ENCODE measurements at places on chromosomes 1 and 21.

GRCh38 chr1:167516404-167517388, 1.6 kb downstream of the CD247 start:
- H3K4me1 ChIP-seq = peaks cover 73% of the 10 kb centered on the region
- H3K36me3 ChIP-seq = peaks cover 33% of the 10 kb centered on the region
- no peaks in the 10 kb centered on the region for H3K27me3 ChIP-seq

- no peak overlapping the region for H3K27ac ChIP-seq
- H3K36me3 ChIP-seq = no peaks in the 10 kb centered on the region
- H3K27me3 ChIP-seq = no peaks in the 10 kb centered on the region
Observed at GRCh38 chr1:7669559-7670311, 101.4 kb upstream of the VAMP3 start.

- H3K36me3 ChIP-seq = peaks cover 35% of the 10 kb centered on the region
- no peaks in the 10 kb centered on the region for H3K27me3 ChIP-seq
- no peak for DNase-seq
Observed at GRCh38 chr1:156492591-156493080, 7.9 kb downstream of the MEF2D start.

GRCh38 chr1:155607708-155608107, 2.3 kb upstream of the MSTO1 start:
- H3K4me3 ChIP-seq = no peak overlapping the region
- no peak overlapping the region for H3K27ac ChIP-seq
- peaks cover 8% of the 10 kb centered on the region for H3K36me3 ChIP-seq
- no peak for DNase-seq
- peaks cover 12% of the 10 kb centered on the region for H3K4me1 ChIP-seq
- no peaks in the 10 kb centered on the region for H3K27me3 ChIP-seq

DNA sequence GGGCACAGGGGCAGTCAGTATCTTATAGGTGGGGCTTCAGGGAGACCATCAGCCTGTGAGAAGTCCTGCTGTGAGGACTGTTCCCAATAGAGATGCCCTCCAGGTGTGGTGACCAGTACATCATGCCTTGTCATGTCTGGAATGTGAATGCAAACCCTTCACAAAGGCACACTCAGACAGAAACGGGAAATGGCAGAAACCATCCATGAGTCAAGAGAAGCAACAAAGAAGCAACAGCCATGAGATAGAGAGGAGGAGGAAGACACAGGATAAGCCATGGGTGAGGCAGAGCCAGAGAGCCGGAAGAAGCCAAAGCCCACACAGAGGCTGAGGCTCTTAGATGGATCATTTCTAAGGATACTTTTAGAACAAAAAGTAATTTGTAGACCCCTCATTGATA, 20.1 kb upstream of the ZP4 start:
- no peaks in the 10 kb centered on the region for H3K4me1 ChIP-seq
- H3K4me3 ChIP-seq = no peak overlapping the region
- H3K27ac ChIP-seq = no peak overlapping the region
- H3K36me3 ChIP-seq = no peaks in the 10 kb centered on the region
- H3K27me3 ChIP-seq = no peaks in the 10 kb centered on the region
- DNase-seq = no peak

DNA sequence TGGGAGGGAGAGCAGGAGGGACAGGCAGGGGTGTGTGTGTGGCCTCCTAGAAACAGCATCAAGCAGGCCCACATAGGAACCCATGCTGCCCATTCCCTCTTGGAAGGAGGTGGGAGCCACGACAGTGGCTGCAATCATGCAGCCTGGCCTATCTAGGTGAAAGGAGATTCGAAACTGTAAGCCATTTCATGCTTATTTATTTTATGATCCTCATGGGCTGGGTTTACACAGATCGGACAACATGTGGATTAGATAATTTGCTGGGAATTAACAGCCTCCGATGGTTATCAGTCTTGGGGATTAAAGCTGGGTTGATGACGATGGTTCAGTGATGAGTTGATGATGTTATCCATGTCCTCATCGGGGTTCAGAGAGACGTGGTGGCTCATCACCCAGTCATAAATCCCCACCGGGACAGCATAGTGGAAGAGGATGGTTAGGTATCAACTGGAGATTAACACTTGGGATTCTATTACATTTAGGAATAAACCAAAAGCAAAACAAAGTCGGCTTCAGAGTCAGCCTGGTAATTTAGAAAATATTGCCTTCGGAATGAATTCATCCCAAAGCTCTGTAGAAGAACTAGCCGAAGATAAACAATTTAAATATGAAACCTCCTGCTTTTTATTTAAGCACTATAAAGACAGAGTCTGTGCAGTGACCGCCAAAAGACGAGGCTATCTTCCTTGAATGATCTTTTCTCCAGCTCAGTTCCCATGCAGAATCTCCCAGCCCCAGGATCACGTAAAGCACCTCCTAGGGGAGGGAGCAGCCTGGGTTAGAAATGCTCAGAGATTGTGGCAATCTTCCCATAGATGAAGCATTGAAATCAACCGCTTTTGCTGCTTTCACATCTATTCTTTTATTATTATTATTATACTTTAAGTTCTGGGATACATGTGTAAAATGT, 252.8 kb downstream of the FOXD2 start:
- no peaks in the 10 kb centered on the region for H3K36me3 ChIP-seq
- H3K27me3 ChIP-seq = peaks cover 7% of the 10 kb centered on the region
- no peaks in the 10 kb centered on the region for H3K4me1 ChIP-seq

DNA sequence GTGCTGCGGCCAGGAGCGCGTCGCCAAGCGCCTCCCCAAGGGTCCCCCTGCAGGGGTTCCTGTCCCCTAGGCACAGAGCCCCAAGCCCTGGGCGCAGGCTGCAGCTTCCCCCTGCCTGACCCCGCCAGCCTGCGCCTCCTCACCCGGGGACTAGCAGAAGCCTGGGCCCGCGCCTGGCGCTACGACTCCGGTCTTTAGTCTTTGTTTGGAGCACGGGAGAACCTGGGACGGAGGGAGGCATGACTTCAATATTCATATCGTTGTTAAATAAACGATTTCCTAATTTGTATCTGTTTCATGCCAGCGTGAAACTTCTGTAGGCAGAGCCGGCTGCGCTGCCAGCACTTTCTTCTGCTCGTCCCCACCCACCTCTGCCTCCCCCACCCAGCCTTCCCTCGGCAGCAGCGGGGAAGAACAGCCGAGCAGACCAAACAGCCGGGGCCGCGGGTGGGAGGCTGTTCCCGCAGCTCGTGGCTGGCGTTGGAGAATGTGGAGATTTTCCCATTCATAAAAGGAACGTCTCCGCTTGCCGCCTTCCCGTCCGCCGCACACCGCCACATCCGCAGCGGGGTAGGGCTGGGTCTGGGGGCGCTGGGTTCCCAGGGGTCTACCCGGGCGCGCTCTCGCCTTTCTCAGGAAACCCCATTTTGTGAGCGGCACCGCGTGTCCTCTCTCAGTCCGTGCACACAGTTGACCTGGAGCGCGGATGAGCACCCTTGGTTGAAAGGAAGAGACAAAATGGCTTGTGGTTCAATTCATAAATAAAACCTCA, 777 bp upstream of the TRIM67 start:
- no peak overlapping the region for H3K4me3 ChIP-seq
- H3K27ac ChIP-seq = no peak overlapping the region
- H3K4me1 ChIP-seq = no peaks in the 10 kb centered on the region
- no peaks in the 10 kb centered on the region for H3K27me3 ChIP-seq
- no peaks in the 10 kb centered on the region for H3K36me3 ChIP-seq
- no peak for DNase-seq

DNA sequence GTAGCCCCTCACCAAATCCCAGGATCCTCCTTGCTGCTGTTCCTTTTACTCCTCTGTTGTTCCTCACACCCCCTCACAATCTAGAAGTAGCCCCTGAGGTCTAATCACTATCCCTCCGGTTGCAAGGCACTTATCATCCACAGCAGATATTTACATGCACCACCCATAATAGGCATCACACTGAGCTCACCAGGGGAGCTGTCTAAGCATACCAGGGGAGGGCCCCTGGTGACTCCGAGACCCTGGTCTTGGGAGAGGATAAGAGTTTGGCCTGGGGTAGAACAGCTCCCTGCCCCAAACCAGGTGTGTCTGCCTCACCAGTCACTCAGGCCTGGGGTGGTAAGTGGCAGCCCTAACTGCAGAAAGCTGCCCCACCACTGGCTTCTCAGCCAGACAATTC, 37.3 kb upstream of the ZC3H12A start:
- no peak for DNase-seq
- H3K4me3 ChIP-seq = no peak overlapping the region
- H3K4me1 ChIP-seq = no peaks in the 10 kb centered on the region
- no peaks in the 10 kb centered on the region for H3K27me3 ChIP-seq
- H3K36me3 ChIP-seq = no peaks in the 10 kb centered on the region

- no peaks in the 10 kb centered on the region for H3K27me3 ChIP-seq
- H3K4me1 ChIP-seq = no peaks in the 10 kb centered on the region
- no peak overlapping the region for H3K27ac ChIP-seq
- no peak for DNase-seq
- H3K36me3 ChIP-seq = peaks cover 11% of the 10 kb centered on the region
Observed at GRCh38 chr1:246329900-246330299, 177.2 kb downstream of the SMYD3 start.

- no peaks in the 10 kb centered on the region for H3K36me3 ChIP-seq
- peaks cover 15% of the 10 kb centered on the region for H3K4me1 ChIP-seq
- no peak overlapping the region for H3K4me3 ChIP-seq
- DNase-seq = no peak
- H3K27ac ChIP-seq = no peak overlapping the region
Observed at GRCh38 chr1:154400381-154400801, 4.8 kb upstream of the IL6R start.

DNA sequence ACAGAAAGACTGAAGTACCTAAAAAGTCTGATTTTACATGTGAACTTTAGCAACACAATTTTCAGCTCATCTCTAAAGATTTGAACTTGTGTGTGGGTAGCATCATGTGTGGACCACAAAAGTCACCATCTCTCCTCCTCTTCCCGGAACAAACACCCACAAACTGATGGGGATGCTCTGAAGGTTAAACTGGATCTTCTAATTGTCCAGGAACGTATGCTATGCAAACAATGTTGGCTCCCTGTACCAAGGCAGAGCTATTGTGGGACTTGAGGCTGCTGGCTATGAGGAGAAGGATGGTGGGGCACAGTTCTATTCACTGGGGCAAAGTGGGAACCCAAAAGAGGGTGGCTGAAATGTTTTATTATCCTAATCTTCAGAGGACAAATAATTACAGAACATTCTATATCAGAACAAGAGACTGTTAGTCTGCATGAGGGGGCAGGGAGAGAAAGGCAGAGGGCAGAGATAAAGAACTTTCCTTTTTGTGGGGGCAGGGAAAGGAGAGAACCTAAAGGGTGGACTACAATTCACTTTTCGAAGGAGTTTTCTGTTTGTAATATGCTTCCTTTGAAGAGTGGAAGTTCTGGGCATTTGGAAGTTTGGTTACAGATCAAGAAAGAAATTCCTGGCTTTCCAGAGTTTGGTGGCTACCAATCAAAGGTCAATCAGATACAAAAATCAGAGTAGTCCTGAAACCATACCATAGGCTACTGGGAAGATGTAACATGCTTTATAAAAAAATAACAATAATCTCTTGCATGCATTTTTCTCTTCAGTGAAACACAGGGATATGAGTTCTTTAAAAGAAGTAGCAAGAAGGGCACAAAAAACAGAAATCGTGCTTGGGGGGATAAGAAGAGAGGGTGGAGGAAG, 62.9 kb downstream of the GADD45A start:
- peaks cover 17% of the 10 kb centered on the region for H3K4me1 ChIP-seq
- H3K27ac ChIP-seq = no peak overlapping the region
- no peaks in the 10 kb centered on the region for H3K36me3 ChIP-seq
- no peak overlapping the region for H3K4me3 ChIP-seq
- no peaks in the 10 kb centered on the region for H3K27me3 ChIP-seq

DNA sequence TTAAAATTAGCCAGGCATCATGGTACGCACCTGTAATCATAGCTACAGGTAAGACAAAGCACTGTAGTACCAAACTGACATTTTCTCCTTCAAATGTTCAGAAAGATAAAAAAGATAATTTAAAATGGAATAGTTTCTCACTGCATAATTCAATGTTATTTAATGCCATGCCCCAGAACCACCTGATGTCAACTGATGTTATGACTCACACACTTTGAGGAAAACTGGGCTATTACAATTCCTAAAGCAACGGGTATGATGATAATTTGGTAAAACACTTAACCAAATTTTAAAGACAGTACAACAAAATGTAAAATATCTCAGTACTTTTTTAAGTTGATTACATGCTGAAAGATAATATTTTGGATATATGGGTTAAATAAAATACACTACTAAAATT, 22.9 kb upstream of the PLEKHO1 start:
- peaks cover 4% of the 10 kb centered on the region for H3K36me3 ChIP-seq
- no peak for DNase-seq

DNA sequence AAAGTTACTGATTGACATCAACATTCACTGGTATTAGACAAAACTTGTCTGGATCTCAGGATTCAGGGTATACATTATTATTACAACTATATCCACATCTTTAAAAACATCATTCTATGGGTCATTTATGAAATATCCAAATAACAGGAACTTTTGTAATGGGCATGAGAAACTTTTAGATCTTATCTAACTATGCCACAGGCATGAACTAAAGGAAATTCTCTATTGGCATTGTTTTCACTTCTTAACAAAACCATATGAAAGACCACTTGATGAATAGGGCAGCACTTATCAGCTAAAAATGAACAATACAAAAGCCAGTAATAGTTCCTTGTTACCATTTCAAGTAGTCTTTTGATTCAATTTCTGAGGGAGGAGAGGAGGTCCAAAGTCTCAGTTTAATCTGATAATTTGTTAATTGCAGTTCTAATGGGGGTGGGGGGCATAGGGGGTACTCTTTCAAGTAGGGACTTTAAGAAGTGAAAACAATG, 30.8 kb upstream of the CPLANE2 start:
- H3K27me3 ChIP-seq = no peaks in the 10 kb centered on the region
- no peak overlapping the region for H3K27ac ChIP-seq
- H3K36me3 ChIP-seq = peaks cover 7% of the 10 kb centered on the region
- no peak for DNase-seq

GRCh38 chr1:94020764-94021579, 100.0 kb downstream of the ABCA4 start:
- no peak overlapping the region for H3K4me3 ChIP-seq
- no peaks in the 10 kb centered on the region for H3K36me3 ChIP-seq
- DNase-seq = no peak
- no peaks in the 10 kb centered on the region for H3K27me3 ChIP-seq
- peaks cover 20% of the 10 kb centered on the region for H3K4me1 ChIP-seq
- H3K27ac ChIP-seq = no peak overlapping the region

- peak; percentile 49 for DNase-seq
- peak overlapping the region; percentile 45 for H3K27ac ChIP-seq
- no peaks in the 10 kb centered on the region for H3K36me3 ChIP-seq
- no peaks in the 10 kb centered on the region for H3K27me3 ChIP-seq
- peaks cover 43% of the 10 kb centered on the region for H3K4me1 ChIP-seq
- H3K4me3 ChIP-seq = no peak overlapping the region
Observed at GRCh38 chr21:38861989-38862683, 56.4 kb downstream of the ETS2 start.
